Left renal cortex interstitium (tissue), 4 donors: ENCODE measurements at places on chromosomes 4 and X.
A peak's percentile ranks its signal among the peaks of the same experiment; 100 is the strongest.

DNA sequence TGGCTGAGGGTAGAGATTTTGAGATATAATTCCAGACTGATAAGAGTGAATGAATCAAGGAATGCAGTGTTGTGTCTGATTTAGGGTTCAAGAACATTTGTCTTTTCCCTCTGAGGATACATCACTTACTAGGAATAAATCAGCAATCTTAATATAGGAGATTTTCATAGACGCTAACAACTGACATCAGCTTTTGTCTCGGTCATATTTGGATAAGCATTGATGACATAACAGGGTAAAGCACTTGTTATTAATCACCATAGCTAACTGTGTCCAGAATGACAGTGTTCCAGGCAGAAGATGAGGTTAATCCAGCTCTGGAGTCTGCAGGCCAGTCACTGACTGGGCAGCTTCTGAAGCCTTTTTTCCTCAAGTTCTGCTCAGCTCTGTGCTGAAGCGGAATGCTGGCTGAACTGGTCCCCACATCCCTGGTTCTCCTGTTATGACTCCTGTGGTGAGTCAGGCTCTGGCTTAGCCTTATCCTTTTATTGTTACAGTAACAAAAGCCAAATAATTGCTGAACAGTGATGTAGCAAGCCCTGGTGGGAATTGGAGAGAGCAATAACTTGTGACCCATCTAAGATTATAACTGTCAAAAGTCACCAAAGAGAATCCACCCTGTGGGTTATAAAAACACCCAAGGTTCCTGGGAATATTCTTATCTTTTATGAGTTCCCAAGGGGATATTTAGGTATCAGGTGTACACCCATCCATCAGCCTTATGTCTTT, 41.8 kb downstream of the FNIP2 start:
- no peak for DNase-seq

DNA sequence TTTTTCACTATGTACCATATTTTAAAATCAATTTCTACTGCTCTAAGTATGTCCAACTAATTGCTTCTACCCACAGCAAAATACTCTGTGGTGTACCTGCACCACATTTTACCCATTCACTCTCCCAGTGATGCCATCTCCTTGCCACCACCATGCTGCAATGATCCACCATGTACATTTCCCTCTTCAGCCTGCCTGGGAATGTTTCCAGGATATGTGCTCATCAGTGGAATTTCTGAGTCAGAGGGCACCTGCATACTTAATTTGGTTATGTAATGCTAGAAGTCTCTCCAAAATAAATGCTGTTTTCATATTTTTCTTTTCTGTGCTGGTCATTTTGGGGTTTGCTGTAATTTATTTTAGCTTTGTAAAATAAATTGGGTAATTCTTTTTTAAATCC, 33.2 kb upstream of the OCIAD2 start:
- no peak for DNase-seq

GRCh38 chr4:16759931-16760582, 138.4 kb downstream of the LDB2 start:
- peak; percentile 44 for DNase-seq

- DNase-seq = no peak
These were observed 25.7 kb downstream of the RAB33A start for GRCh38 chrX:130197464-130197863.

GRCh38 chrX:1531096-1531890, 5.7 kb downstream of the P2RY8 start:
- no peak for DNase-seq

GRCh38 chr4:103097112-103097511, 2.5 kb downstream of the BDH2 start:
- no peak for DNase-seq

- no peak for DNase-seq
These were observed 214.9 kb upstream of the UGT8 start for GRCh38 chr4:114383721-114384120.

DNA sequence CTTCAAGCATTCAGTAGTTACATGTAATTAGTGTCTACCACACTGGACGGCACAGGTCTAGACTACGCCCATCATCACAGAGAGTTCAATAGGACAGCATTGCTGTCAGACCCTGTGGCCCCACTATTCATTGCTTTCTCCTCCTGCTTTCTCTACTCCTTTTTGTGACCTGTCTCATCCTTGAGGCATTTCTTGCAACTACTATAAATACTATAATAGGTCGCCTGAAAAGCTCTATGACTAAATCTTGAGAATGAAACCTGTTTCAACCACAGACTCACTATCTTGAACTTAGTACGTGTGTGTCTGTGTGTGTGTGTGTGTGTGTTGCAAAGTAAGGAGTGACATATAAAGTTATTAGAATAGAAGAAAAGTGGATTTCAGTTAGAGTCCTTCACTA, 252.9 kb upstream of the KLF3 start:
- no peak for DNase-seq

GRCh38 chr4:7381221-7381889, 53.4 kb downstream of the PSAPL1 start:
- no peak for DNase-seq

GRCh38 chrX:32496671-32497070, 714.7 kb downstream of the DMD start:
- no peak for DNase-seq

DNA sequence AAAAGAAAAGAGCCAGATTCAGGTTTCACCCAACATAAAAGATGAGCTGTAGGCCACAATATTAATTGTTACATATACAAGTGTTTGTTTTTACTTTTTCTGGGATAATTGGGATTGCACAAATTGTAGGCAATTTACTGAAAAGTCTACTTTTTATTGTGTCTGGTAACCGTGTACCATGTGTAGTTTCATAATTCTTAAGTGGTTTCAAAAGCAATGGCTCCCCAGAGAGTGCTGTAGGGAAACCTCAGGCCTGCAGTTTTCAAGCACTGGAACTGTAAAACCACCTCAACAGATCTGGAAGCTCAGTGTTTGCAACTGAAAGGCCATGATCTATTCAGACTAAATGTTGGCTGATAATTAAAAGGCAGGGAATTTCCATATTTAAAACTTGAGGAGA, 53.9 kb upstream of the MMAA start:
- no peak for DNase-seq

GRCh38 chr4:122012735-122013134, 60.9 kb upstream of the TRPC3 start:
- DNase-seq = no peak

DNA sequence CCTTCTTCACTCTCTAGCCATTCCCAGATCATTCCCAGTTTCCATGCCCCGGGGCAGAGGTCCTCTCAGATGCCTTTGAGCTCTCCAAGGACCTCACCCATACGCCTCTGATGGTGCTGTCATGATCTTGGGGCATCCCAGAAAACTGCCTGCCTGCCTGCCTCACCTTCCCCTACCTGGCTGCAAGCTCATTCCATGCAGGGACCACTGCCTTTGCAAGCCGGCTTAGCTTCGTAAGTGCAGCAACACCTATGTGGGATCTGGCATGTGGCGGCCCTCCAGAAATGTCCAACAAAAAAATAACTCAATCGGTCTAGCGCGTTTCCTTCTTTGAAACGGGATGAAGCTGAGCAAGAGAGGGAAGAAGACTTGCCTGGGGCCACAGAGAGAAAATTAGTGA, 53.0 kb downstream of the C4orf50 start:
- DNase-seq = no peak

- no peak for DNase-seq
These were observed 264.6 kb upstream of the HAND2 start for GRCh38 chr4:173794662-173795061.

DNA sequence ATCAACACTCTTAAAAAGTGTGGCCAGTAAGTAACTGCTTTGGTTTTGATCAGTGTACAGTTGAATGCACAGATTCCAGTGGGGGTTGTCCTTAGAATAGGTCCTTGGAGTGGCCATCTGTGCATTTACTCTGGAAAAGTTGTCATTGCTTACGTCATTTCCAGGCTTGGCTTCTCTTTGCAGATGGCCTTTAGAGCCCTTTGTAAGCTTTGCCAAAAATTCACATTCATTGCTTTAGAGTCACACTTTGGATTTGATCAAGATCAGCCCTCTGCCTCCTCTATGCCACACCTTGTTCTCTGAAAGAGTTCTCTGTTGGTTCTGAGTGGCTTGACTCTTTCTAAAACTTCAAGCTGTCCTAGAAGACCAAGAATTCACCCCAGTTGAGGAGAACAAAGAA, 83.9 kb downstream of the MAMLD1 start:
- no peak for DNase-seq

DNA sequence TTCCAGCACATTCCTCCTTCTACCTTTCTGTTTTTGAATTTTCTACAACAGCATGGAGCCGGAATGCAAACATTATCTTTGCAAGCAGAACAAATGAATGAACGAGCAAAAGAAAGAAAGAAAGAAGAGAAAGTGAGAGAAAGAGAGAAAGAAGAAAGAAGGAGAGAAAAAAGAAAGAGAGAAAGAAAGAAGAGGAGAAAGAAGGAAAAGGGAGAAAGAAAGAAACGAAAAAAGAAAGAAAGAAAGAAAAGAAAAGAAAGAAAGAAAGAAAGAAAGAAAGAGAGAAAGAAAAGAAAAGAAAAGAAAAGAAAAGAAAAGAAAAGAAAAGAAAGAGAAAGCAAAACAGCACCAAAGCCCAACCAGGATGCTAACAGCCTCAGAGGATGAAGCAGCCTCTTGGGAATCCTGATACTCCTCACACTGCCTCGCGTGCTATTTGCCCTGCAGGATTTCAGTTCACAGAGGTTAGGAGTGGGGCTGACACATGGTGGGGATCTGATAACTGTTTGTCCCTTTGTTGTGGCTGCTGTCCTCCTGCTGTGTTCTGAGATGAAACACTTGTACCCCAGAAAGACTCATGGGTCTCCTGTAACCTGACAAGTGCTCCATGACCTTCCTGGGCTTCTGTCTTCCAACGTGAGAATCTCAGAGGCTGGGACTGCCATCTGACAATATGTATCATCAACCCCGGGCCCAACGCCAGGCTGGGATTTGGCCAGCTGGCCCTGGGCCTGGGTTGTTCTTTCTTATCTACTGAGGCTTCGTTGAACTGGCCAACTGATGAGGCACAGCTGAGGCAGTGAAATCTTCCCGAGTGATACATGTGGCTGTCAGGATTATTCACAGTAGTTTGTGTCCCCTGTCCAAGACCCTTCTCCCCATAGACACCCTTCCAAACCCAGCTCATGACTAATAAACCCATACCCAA, 61.0 kb downstream of the SEPSECS start:
- DNase-seq = no peak

GRCh38 chr4:134906404-134907023, 704.9 kb upstream of the PABPC4L start:
- no peak for DNase-seq

- peak; percentile 23 for DNase-seq
These were observed 95.7 kb downstream of the SPANXN4 start for GRCh38 chrX:143121477-143121876.

GRCh38 chr4:76233083-76233482, 18.4 kb upstream of the FAM47E start:
- no peak for DNase-seq

DNA sequence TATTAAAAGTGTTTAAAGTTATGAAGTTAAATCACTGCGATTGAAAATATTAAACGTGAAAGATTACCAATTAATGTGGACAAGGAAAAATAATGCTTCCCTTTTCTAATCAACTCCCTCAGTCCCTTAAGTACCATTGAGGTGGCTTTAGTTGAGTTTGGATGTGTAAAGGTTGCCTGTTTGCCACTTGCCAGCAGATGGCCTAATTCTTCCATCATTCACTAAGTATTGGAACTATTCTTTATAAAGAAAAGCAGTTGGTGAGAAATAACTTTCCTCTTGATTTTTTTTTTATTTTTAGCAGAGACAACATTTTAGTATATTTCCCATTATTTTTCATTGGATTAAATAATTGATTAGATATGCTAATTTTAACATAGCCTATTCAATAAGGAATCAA, 295.9 kb upstream of the TACR3 start:
- no peak for DNase-seq

DNA sequence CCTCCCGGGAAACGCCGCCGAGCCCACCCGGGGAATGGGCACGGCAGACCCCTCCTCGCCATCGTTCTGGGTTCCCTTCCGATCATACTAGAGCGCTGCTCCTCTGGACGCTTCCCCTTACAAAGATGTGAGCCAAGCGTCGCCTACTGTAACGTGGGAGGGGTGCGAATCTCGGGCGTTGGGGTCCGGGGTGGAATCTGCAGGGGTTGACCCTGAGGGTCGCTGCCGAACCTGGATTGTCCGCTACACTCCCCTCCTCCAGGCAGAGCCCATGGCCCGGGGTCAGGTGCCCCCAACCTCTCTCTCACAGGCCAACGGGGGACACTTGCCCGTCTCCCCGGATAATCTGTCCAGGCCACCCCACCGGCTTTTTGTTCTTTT, 13.8 kb downstream of the BCOR start:
- DNase-seq = no peak

- no peak for DNase-seq
These were observed 2.0 kb downstream of the GAK start for GRCh38 chr4:930028-930551.
